ENCODE measurements at places on chromosomes 2 and 18.

- no peak for ATAC-seq
Observed at GRCh38 chr2:178412047-178412446, 38.9 kb downstream of the PRKRA start.

- no peak for ATAC-seq
Observed at GRCh38 chr18:62338446-62339105, 13.5 kb downstream of the TNFRSF11A start.

DNA sequence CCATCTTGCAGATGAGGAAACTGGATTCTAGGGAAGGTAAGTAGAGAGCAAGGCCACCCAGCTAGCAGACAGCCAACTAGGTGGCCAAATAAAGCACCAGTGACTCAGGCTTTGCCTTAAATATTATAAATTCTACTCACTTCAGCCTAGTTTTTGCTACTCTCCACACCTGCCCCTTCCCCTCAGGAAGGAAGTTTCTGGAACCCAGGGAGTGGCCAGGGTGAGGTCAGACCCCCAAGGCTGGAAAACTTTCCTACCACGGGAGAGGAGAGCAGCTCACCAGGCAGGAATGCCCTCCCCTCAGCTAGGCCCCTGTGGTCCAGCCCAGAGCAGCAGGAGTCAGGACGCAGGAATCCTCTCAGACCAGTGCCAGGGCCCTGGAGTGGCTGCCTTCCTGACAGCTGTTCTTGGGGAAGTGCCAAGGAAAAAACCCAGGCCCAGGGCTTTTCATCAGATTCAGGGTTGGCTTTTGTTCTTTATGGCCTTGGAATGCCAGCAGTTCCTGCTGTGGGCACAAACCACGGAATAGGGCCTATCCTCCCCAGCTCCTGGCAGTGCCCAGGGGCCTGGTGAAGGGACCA lies 5.1 kb upstream of the PAX8 start:
- ATAC-seq, result no peak

GRCh38 chr18:79598633-79599175 lies 80.9 kb upstream of the CTDP1 start:
- ATAC-seq, result no peak

Data from activated CD4-positive, CD25-positive, alpha-beta regulatory T cell treated with anti-CD3 and anti-CD28 coated beads, Interleukin-2, amount 50 U/mL, for 24 hours (primary cell).